Activated CD4-positive, alpha-beta memory T cell treated with anti-CD3 and anti-CD28 coated beads for 36 hours (primary cell): ENCODE measurements at places on chromosomes 16 and 17. TPM values are rescaled to one million over a fixed set of nuclear protein-coding genes. Genes with fewer than 3 reads are reported as not detected.

Gene MYH8
- not detected for total RNA-seq

Gene ABCC12
- total RNA-seq = not detected

Gene STX1B
- total RNA-seq = 1.0 TPM

Gene TNFRSF13B
- not detected for total RNA-seq

Gene MAP2K4
- 22.0 TPM for total RNA-seq

Gene JUP
- 0.12 TPM for total RNA-seq

Gene IGSF6
- 0.14 TPM for total RNA-seq

Gene KRT40
- not detected for total RNA-seq

Gene EZH1
- 29.7 TPM for total RNA-seq

Gene FBXO39
- not detected for total RNA-seq

Gene SLC52A1
- 0.36 TPM for total RNA-seq

Gene MT4
- not detected for total RNA-seq

Gene CPNE7
- total RNA-seq = 6.2 TPM

Gene PRSS27
- 2.4 TPM for total RNA-seq

Gene NLRP1
- total RNA-seq = 45.0 TPM

Gene ARHGDIG
- total RNA-seq = not detected

Gene VKORC1
- 72.3 TPM for total RNA-seq

Gene ABCC11
- 0.15 TPM for total RNA-seq

Gene NETO2
- 9.2 TPM for total RNA-seq

Gene C1QTNF8
- not detected for total RNA-seq

Gene CCDC154
- 1.5 TPM for total RNA-seq

Gene PPM1E
- not detected for total RNA-seq
